ENCODE measurements at places on chromosomes 7 and 10.

DNA sequence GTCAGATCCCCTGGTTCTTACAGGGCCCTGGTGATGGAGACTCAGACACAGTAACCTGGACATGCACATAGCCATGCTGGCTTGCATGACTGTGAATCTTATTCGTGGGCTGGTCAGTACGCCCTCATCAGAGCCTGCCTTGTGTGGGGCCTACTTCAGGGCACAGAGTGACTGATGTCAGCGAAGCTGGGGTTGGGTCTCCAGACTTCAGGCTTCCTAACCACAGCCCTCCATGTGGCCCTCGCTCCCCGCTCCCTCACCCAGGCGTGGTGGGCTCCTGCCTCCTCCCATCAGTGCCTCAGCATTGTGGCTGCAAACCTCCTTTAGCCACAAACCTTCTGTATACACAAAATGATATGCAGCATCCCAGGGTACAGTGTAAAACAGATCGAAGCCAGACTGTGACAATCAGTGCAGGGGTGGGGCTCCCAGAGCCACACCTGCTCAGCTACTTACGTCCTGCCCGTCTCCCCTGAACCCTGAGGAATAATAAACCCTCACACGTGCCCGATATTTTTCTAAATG is 7.1 kb upstream of the C10orf105 start:
- DNase-seq: no peak

- no peak for DNase-seq
Measured at GRCh38 chr10:86300931-86301830, 65.4 kb downstream of the GRID1 start.

GRCh38 chr7:2802101-2802500 is 42.0 kb downstream of the GNA12 start:
- peak; percentile 28 for DNase-seq

GRCh38 chr10:21280037-21280436 is 245.4 kb downstream of the SKIDA1 start:
- DNase-seq: no peak

DNA sequence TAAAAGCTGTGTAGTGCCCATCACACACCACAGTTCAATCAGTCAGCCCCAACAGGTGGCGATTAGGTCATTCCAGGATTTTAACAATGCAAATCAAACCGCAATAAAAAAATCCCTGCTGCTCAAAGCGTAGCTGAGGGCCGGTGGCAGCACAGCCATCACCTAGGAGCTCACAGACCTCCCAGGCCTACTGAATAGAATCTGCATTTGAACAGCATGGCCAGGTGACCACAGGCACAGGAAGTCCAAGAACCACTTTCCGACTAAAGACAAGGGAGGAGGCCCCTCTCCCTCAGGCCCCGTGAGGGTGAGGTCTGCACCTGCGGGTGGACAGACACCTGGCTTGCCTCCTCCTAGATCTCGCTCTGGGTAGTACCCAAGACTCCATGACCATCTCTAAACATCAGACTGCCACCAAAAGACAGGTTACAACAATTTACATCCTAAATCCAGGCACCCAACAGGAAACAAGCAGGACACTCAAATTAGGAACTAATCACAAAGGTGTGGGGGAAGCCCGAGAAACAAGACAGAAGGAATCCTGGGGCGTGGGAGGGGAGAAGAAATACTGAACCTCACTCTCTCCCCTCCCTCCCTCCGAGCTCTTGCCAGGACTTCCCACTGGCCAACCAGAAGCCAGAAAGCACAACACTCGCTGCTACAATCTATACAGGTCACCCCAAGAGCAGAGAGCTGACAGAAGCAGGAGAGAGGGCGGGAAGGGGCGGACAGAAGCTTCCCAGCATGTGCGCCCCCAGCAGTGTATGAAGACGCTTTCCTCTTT is 19.2 kb downstream of the GNA12 start:
- DNase-seq: no peak

- no peak for DNase-seq
Measured at GRCh38 chr7:139490130-139490529, 6.7 kb upstream of the KLRG2 start.

DNA sequence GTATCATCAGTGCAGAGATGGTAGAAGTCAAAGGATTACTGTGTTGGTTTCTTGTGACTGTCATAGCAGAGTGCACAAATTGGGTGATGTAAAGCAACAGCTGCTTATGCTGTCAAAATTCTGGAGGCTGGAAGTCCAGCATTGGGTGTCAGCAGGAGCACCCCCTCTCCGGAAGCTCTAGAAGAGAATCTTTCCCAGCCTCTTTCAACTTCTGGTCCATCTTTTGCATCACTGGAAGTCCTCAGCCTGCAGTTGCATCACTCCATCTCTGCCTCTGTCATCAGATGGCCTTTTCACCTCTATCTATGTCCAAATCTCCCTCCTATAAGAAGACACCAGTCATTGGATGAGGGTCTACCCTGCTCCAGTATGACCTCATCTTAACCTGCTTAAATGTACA is 35.8 kb upstream of the GALNTL5 start:
- DNase-seq: no peak

- no peak for DNase-seq
Measured at GRCh38 chr10:86313621-86314041, 53.0 kb downstream of the GRID1 start.

- DNase-seq: no peak
Measured at GRCh38 chr7:36599645-36600313, 124.5 kb downstream of the AOAH start.

DNA sequence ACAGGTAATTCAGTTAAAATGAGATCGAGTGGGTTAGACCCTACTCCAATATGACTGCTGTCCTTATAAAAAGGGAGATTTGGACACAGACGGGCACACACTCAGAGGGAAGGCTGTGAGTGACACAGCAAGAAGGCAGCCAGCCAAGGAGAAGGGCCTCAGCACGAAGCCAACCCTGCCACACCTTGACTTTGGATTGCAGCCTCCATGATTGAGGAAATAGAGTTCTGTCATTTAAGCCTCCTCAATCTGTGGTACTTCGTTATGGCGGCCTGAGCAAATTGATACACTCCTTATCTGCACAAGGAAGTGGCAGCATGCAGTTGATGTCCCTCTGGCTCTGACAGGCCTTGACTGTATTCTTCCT is 43.8 kb downstream of the SH2D4B start:
- no peak for DNase-seq

DNA sequence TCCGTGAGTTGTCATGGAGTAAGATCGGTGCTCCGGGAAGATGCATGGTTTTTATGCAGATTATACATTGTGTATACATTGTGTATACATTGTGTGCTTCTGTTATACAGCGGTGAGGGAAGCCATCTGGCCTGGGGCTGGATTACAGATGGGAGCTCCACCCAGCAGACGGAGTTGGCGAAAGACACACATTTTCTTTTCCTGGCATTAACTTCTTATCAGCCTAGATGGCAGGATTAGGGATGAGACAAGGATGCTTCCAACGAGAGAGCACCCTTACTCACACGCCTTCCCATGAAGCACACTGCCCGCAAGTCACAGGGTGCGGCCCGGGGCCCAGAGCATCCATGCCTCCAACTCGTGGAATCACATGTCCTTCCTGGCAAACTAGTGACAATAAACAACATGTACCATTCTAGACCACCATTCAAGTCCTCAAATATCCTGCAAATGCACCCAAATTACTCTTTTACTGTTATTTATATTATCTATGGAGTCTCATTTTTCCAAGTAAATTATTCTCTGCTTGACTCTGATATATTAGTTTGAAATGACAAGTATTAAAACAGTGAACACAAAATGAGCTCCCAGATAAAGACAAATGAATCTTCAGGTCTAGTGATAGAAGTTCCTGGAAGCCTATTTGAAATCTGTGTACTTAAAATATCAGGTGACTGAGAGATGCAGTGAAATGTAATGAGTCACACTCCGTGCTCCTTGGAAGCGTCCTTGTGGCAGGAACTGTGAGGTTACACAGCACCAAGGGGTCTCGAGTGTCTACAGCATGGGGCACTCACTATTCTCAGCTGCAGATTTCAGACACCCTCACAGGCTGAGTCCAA is 29.8 kb upstream of the PPP2R2D start:
- no peak for DNase-seq

GRCh38 chr7:85695041-85695440 is 508.2 kb upstream of the SEMA3D start:
- DNase-seq: no peak

DNA sequence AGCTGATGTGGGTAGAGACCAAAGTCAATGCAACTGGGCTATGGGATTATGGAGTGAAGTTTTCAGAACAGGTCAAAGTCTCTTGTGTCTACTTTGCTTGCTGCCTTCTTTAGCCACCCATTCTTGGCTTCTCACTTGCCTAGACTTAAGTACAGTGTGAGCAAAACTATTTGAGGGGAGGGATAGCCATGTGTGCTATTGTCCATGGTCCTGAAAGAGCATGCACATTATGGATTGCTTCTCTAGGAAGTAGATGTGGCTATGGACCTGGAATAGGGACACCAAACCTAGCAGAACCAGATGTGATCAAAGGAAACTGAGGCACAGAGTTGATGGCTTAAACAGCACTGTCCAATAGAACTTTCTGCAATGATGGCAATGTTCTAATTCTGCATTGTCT is 81.9 kb upstream of the ZNF800 start:
- no peak for DNase-seq

- no peak for DNase-seq
Measured at GRCh38 chr7:78253850-78254725, 455.5 kb downstream of the PHTF2 start.

DNA sequence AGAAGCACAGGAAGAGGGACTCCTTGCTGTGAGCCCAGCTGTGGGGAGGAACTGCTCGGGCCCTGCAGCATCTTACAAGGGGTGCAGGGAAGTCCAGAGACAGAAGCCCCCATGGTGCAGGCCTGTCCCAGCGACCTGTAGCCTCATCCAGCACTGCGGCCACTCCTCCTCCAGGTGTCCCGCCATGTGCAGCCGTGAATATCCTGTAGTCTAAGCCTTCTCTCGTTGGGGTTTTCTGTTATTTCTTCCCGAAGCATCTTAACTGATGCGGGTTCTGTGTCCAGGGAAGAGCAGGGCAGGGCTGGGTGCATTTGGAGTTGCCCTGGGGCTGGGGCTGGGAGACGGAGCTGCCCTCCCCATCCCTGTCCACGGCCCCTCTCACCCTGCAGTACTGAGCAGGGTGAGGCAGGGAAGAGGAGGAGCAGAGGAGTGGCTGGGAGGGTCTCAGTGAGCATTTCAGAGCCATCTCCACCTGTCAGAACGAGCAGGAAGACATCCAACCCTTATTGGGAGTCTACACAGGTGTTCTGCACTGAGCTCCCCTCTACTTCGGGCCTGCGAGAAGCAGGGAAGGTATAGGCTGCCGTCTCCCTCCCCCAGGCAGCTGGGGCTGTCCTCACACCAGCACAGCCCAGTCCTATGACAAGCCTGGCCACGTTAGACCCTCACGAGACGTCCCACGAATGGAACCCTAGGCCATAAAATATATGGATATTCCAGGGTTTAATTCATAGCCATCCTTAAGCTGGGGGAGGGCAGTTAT is 494.5 kb downstream of the DNAJB6 start:
- no peak for DNase-seq

DNA sequence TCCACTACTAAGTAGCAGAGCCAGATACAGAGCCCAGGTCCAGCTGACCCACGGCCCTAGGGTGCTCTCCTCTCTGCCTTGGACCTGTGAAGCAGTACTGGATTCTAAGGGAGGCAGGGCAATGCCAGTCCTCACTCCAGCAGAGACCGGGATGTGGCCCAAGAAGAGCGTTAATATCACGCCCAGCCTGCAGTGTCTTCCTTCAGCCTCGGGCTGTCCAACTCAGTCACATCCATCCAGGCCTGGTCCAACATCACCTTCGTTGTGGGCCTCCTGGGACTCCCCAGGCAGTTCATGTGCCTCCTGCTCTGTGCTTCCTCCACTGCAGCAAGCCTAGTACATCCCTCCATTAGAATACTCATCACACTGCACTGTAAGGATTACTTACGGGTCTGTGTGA is 114.5 kb downstream of the GRID1 start:
- no peak for DNase-seq

GRCh38 chr7:77822269-77822668 is 23.7 kb downstream of the PHTF2 start:
- DNase-seq: no peak

DNA sequence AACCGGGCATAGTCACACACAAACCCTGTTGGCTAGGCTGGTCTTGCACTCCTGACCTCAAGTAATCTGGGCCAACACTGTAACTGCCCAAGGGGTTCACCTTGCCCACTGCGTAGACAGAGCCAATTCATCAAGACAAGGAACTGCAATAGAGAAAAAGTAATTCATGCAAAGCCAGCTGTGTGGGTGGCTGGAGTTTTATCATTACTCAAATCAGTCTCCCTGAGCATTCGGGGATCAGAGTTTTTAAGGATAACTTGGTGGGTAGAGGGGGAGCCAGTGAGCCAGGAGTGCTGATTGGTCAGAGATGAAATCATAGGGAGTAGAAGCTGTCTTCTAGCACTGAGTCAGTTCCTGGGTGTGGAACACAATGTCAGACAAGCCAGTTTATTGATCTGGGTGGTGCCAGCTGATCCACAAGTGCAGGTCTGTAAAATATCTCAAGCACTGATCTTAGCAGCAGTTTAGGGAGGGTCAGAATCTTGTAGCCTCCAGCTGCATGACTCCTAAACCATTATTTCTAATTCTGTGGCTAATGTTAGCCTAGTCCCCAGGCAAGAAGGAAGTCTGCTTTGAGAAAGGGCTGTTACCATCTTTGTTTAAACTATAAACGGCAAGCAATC is 15.6 kb upstream of the FXYD4 start:
- DNase-seq: peak; percentile 57

DNA sequence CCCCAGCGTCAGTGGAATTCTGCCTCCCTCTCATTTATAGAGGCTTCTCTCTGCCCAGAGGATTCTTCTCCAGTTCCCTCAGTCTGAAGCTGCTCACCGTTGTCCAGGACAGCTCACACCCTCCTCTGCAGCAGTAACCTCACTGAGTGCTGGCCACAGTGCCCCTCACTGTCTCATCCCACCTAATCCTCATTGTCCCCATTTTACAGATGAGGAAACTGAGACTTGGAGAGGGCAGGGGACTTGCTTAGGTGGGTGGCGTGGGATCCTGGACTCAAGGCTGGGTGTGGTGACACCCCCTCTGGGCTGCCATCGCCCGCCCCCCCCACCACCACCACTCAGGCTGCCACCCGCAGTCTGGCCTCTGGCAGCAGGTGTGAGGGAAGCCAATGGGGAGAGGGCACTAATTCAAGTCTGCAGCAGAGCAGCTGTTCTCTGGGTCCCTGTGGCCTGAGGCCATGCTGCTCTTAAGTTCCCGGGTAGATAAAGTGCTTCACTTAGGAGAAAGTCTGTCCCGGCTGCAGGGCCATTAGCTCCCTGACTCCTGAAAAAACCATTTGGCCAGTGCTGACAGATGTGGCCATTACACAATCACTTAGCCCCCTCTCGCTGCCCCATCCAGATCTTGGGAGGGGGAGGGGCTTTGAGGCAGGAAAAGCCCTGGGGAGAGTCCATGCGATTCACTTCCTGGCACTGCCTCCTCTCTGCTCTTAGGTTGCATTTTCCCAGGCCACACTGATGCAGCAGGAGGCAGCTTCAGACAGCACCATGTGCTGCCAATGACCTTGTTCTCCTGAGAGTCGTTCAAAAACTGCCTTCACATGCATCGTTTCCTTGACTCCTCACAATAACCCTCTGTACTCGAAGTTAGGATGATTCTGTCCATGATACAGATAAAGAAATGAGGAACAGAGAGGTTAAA is 36.3 kb downstream of the DRGX start:
- DNase-seq: no peak
